HCT116 (cell line): ENCODE measurements at places on chromosomes 3 and 15.

DNA sequence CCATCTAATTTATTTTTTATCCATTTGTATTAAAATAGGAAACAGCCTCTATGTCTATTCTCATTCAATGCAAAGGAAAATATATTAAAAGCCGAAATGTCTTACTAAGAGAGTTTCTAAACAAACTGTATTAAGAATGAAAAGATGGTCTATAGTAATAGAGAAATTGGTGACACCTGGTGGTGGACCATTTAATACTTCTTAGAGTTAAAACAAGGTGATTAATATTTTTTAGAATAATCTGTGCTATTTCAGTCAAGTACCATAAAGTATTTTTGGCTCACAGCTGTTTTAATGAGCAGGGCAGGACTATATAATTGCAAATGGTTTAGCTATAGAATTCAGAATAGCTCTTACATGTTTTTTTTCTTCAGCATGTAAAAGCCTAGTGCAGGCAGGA, 55.7 kb downstream of the SYNPR start:
- DNase-seq = no peak

GRCh38 chr3:150385296-150386242, 22.5 kb upstream of the TSC22D2 start:
- DNase-seq = no peak

- no peak for DNase-seq
Observed at GRCh38 chr3:23720885-23721284, 84.9 kb upstream of the UBE2E1 start.

- DNase-seq = peak; percentile 3
Observed at GRCh38 chr3:94336046-94336753, 273.3 kb downstream of the NSUN3 start.

DNA sequence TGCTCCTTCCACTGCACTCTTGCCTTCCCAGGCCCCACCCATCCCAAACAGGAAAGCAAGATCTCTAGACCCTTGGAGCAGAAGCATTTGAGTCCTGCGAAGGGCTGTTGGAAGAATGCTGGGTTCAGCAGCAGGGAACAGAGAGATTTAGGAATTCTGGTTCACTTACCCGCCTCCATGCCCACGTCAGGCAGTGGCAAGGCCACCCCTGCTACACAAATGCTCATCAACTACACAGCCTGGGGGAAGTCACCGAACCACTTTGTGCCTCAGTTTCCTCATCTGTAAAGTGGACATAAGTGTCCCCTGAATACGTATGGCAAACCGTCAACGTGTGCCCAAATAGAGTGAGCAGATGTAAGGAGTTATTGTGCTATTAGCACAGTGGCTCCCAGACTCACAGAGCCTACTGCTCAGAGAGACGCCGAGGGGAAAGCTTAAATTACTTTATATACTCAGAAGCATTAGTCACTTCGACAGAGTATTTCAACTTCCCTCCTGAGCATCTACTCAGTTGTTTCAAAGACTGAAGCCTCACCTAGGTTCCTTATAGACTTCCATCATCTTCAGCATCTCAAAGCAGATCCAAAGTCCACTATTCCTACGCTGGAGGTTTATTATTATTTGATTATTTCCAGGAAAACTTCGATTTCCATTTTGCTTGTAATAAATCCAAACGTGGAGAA, 905 bp downstream of the HOMER2 start:
- DNase-seq = no peak

DNA sequence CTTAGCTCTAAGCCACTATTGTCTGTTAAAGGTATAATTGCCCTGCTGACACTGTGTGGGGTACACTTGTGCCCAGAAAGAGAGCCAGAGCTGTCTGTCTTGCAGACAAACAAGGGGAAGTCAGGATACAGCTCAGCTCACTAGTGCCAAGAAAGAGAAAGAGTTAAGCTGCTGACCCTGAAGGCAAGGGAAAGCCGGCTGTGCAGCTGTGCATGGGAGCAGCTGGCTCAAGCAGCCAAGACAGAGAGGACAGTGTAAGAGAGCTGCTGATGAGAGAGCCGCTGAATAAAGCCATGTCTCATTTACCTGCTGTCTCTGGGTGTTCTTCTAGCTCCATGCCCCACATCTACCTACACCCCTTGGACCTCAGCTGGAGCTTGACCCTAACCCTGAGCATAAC, 428.1 kb upstream of the NAALADL2 start:
- DNase-seq = no peak

GRCh38 chr15:74365598-74366445, 1.6 kb downstream of the CYP11A1 start:
- DNase-seq = no peak

GRCh38 chr3:164360078-164360578, 718.2 kb downstream of the SI start:
- no peak for DNase-seq

DNA sequence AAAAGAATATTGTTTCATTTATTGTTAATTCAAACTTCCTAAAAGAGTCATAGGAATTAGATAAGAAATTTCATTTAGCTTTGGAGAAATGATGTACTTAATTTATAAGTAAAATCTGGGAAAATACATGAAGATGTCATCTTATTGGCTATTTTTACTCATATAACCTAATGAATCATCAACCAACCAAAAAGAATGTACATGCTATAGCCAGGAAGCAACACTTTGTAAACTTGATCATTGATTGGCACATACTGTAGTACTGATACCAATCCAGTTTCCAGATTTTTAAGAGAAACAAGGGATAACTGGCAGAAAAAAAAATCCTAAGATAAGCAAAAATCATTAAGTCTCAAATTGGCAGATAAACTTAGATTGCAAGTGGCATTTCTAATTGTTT, 207.9 kb upstream of the CDIN1 start:
- DNase-seq = peak; percentile 18
